Dermis blood vessel endothelial cell (primary cell): ENCODE measurements at places on chromosomes 1 and 21. TPM values are rescaled to one million over a fixed set of nuclear protein-coding genes. Genes with fewer than 3 reads are reported as not detected.

FCRL6 gene
- not detected in 2 replicates for total RNA-seq

CD1C gene
- not detected in 2 replicates for total RNA-seq

RTCA gene
- 41.0 and 48.7 TPM in 2 replicates for total RNA-seq

PRKAA2 gene
- total RNA-seq = 3.2 and 4.9 TPM in 2 replicates

COL9A2 gene
- total RNA-seq = 0.60 and 1.2 TPM in 2 replicates

DNA sequence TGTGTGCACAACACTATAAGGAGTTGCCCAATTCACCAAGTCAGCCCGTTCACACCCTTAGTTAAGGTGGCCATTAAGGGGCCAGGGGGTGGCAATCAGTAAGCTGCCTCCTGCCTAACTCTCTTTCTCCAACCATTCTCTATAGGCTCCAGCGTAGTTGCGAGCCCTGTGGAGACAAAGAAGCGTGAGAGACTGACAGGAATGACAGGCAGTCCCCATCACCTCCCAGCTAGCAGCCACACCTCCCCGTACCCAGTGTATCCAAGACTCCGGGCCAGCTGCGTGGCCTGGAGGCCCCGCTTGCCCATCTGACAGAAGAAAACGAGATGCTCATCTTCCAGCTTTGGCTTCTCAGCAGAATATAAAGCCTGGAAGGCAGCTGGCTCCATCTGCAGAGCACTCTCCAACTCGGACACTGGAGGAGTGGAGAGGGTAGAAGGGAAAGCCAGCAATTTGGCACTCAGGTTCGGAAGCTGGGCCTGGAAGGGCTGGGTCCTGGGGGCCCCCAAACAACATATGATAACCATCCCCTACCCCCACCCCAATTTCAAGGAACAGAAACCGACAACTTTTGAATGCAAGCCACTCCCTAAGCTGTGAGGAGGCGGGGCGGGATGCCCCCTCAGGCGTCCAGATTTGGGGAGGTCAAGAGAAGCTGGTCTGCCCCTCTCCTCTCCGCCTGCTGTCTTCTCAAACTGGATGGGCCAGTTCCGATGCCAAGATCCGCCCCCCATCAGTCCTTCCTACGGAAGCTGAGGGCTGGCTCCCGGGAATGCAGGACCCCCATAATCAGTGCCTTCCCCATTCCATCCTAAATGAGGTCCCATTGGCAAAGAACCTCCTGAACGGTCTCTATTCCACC lies 872 bp downstream of the TSTD1 start:
- DNase-seq = no peak

- DNase-seq = no peak
Measured at GRCh38 chr1:240486611-240487010, 125.3 kb downstream of the GREM2 start.

DNA sequence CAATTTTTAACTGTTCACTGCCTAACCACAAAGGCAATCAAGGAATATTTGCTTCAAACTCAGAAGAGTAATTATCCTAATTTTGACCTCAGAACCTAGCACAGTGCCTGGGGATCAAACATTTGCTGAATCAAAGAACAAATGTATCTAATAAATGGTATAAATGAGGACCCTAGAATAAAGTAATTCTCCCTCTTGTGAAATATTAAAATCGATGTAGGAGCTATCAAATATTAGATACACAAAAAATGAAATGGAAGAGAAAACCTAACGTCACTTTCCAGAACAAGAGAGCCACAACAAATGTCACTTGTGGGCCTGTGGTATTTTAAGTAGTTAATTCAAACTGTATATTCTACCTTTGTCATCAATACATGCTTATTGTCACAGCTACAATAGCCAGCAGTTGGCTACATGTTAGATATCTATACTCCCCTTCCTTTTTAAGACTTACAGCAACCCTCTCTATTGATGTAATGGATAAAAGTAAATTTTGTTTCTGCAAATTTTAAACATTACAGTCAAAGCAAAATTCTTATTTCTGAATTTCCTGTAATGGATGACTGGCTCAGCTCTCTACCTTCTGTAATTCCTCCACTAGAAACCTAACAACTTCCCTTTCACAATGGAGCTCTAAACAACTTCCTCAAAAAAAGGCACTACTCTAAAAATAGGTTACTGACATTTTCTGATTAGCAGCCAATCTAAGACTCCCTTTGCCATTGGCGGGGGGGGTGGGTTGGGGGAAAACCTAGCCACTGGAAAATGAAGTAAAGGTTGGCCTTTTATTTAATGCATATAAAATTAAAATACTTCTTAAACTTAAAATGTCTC lies 37.6 kb downstream of the PUM1 start:
- DNase-seq = peak; percentile 59

- no peak for DNase-seq
Measured at GRCh38 chr1:4119516-4120220, 219.6 kb upstream of the C1orf174 start.

GRCh38 chr1:192887426-192887825 lies 78.6 kb downstream of the RGS2 start:
- DNase-seq = no peak

GRCh38 chr1:11645670-11646265 lies 8.5 kb downstream of the FBXO2 start:
- peak; percentile 89 for DNase-seq

DNA sequence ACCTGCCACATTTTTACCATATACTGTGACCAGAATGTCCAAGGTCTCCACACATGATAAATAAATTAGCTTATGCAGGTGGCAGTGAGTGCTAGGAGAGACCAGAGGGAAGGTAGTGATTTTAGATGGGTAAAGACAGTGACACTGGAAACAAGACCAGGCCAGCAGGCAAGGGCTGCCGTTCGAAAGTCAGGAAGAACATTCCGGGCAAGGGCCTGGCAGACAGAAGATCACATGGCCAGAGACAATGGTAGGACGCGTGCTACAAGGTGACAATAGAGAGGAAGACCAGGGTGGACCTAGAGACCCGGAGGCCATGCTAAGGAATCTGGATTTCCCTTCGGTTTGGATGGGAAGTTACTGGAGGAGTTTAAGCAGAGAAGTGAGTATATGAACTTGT lies 9.7 kb downstream of the PGBD5 start:
- no peak for DNase-seq

- DNase-seq = peak; percentile 41
Measured at GRCh38 chr1:67429011-67429527, 1.1 kb downstream of the SERBP1 start.

DNA sequence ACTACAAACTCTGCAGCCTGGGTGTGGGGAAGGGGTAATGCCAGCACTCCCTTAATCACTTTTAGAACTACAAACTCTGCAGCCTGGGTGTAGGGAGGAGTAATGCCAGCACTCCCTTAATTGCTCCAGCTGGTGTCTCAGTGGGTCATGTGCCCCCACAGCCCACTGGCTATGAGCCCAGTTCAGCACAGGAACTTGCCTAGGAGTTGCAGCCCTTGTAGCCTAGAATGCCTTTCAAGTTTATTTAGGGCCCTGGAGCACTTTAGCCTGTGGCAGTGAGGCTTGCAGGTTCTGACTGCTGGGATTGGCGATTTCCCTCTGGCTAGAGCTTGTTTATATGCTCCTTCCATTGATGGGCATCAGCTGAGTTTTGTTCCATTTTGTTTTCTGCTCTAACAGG lies 17.1 kb downstream of the VN1R5 start:
- no peak for DNase-seq

DNA sequence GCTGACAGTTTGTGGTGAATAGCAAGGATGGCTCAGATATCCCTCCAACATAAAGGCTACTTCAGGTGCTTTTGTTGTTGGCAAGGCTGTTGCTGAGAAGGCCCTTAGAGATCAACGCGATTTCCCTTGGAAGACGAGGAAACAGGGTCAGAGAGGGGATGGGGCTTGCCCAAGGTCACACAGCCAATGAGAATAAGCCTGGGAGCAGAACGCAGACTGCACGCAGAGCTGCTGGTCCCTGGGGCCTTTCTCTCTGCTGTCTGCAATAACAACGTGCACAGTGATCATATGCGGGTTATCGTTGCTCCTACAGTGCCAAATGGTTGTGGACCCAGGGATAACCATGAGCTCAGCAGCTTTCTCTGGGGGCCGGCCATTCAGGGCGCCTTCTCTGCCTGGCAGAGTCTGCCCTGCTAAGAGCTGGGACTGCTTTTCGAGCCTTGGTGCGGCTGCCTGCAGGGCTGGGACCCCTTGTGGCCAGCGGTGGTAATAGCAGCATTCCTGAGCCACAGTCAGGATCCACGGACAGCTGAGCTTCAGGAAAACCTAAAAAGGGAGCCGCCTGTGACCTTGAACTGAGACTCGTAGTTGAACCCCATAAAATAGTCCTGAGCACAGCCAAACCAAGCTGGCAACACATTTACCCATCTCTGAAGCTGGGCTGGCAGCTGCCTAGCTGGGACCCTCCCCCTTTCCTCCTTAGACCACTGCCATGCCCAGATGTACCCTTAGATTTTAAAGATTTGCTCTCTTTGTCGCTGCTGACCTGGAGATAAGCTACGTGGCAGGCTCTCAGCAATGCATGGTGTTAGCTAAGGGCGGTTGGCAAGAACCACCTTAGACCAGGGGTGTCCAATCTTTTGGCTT lies 39.8 kb downstream of the HTR6 start:
- DNase-seq = peak; percentile 85

- no peak for DNase-seq
Measured at GRCh38 chr1:41446851-41447610, 37.5 kb downstream of the EDN2 start.

DNA sequence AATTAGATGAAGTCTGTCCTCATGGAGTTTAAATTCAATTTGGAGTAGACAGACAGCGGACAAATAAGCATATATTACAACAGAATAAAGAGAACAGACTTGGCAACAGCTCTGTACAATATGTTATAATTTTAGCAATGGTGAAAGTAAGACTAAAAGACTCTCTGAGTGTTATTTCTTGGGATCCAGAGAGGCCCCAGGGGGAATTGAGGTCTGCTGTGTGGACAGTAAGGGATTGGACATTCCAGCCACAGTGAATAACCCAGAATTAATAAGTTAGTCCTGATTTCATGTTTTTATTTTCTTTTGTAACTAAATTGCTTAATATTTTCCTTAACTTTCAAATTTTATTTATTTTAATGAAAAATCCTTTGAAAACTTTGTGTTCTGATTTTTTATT lies 101.7 kb downstream of the PATJ start:
- no peak for DNase-seq
